Activated CD8-positive, alpha-beta T cell treated with anti-CD3 and anti-CD28 coated beads, Interleukin-2, amount 10 ng/mL, durations not matched to agents 7 days and 5 days (primary cell): ENCODE measurements at places on chromosomes 4 and X. TPM values are rescaled to one million over a fixed set of nuclear protein-coding genes. Genes with fewer than 3 reads are reported as not detected.

The SASH3 gene
- total RNA-seq: 303 TPM

DNA sequence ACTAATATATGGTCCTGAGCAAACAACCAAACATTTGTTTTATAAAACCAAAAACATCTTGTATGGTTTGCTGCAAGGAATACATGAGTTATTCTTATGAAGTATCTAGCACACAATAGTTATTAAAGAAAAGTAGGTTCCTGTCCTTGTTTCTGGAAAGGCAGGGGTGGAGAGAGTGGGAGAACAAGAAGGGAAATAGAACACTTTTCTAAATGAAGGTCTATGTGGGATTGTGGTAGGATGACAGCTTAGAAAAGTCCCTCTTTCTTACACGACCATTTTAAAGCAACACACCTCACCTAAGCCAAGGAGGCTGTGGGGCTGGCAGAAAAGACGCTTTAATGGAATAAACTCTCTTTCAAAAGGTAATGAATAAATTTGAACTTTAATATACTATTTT is 164.6 kb downstream of the ARAP2 start:
- H3K27ac ChIP-seq: no peak overlapping the region
- no peaks in the 10 kb centered on the region for H3K27me3 ChIP-seq
- H3K4me3 ChIP-seq: no peak overlapping the region
- peaks cover 2% of the 10 kb centered on the region for H3K4me1 ChIP-seq

The CPZ gene
- total RNA-seq: 0.23 TPM

- no peak overlapping the region for H3K27ac ChIP-seq
- no peaks in the 10 kb centered on the region for H3K4me1 ChIP-seq
- H3K27me3 ChIP-seq: peaks cover 2% of the 10 kb centered on the region
- DNase-seq: no peak
- H3K4me3 ChIP-seq: no peak overlapping the region
Measured at GRCh38 chr4:107349732-107350131, 313.6 kb upstream of the DKK2 start.

The DCAF12L2 gene
- not detected for total RNA-seq
